ENCODE measurements at places on chromosomes 7 and 10. TPM values are rescaled to one million over a fixed set of nuclear protein-coding genes. Genes with fewer than 3 reads are reported as not detected.

CPA2 gene
- 0.65 TPM for total RNA-seq

DOCK1 gene
- total RNA-seq = 72.6 TPM

TLX1 gene
- not detected for total RNA-seq

SPDYE1 gene
- not detected for total RNA-seq

ADAM12 gene
- 7.4 TPM for total RNA-seq
